ENCODE measurements at places on chromosomes 2 and 18.

- no peak overlapping the region for H3K4me3 ChIP-seq
- peak overlapping the region; percentile 50 for H3K27ac ChIP-seq
- peaks cover 2% of the 10 kb centered on the region for H3K36me3 ChIP-seq
- H3K4me1 ChIP-seq, result peaks cover 9% of the 10 kb centered on the region
- H3K27me3 ChIP-seq, result peaks cover 5% of the 10 kb centered on the region
Measured at GRCh38 chr2:241514986-241515737, 6.8 kb upstream of the STK25 start.

DNA sequence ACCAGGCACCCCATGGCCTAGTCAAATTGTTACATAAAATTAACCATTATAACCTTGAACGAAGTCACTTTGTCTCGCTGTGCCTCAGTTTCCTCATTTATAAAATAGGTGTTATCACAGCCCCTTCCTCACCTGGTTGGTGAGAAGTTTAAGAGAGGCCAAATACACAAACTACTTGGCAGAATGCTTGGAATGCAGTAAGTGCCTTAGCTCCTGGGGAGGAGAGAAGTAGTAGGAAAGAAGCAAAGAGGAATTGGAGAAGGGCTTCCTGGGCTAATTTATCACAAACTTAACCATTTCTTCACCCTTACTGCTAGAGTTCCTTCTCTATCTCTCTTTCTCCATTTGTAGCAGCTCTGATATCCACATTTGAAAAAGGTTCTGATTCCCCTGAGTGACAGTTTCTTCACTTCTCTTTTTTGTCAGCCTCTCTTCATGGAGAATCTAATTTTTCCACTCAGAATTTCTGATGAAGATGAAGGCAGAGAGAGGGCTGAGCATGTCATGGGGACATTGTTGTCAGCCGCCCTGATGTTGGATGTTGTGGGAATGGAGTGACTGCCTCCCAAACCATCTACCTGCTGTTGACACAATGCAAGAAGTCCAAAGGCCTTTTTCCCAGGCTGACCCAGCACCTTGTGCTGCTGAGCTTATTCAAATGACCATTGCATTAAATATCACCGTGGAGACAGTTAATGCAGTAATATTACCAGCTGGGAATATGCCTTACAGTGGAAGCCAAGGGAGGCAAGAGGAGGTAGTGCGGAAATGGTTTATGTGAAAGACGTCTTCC, 60.4 kb downstream of the BOD1L2 start:
- no peak overlapping the region for H3K27ac ChIP-seq
- H3K27me3 ChIP-seq, result peaks cover 25% of the 10 kb centered on the region
- peaks cover 9% of the 10 kb centered on the region for H3K4me1 ChIP-seq
- no peak for DNase-seq

DNA sequence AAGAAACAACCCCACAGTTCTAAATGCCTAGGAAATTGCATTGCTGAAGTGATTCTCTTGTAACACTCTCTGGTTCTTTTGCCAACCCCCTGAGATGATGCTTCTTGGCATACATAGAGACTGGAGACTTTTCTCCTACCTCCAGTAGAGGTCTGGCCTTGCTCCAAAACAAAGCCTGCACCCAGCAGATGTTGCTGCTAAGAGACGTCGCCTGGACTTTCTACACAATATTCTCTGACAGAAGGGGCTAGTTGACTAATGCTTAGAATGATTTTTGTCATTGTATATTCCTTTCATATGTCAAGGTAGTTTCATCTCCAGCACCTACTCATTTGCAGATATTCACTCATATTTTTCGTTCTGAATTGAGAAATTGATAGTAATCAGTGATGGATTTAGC, 24.6 kb downstream of the SOWAHC start:
- H3K4me3 ChIP-seq, result no peak overlapping the region
- H3K27me3 ChIP-seq, result peaks cover 13% of the 10 kb centered on the region
- no peaks in the 10 kb centered on the region for H3K36me3 ChIP-seq
- no peak overlapping the region for H3K27ac ChIP-seq
- no peak for DNase-seq

GRCh38 chr2:218694405-218695145, 16.1 kb upstream of the TTLL4 start:
- H3K27me3 ChIP-seq, result no peaks in the 10 kb centered on the region
